SJSA1 (cell line): ENCODE measurements at places on chromosomes 16 and 17. TPM values are rescaled to one million over a fixed set of nuclear protein-coding genes. Genes with fewer than 3 reads are reported as not detected.
A peak's percentile ranks its signal among the peaks of the same experiment; 100 is the strongest.

Gene MLKL
- total RNA-seq: 4.2 and 6.8 TPM in 2 replicates

Gene KAT7
- 32.6 and 39.4 TPM in 2 replicates for total RNA-seq

Gene P2RX5
- total RNA-seq: not detected in 2 replicates

Gene NUDT21
- total RNA-seq: 97.8 and 132 TPM in 2 replicates

Gene OR1D5
- not detected in 2 replicates for total RNA-seq

Gene KRT39
- not detected in 2 replicates for total RNA-seq

Gene CCL8
- total RNA-seq: not detected in 2 replicates

Gene ABCC11
- 0.66 TPM in 1 of 2 replicates, not detected in the other for total RNA-seq

Gene CRISPLD2
- total RNA-seq: 6.4 and 10.9 TPM in 2 replicates

Gene IRX6
- not detected in 2 replicates for total RNA-seq

Gene LITAFD
- not detected in 2 replicates for total RNA-seq

Gene PTGES3L
- total RNA-seq: 1.2 and 2.1 TPM in 2 replicates

Gene STAT5B
- 22.1 and 36.0 TPM in 2 replicates for total RNA-seq

Gene G6PC1
- total RNA-seq: not detected in 2 replicates

Gene TMC8
- not detected in 2 replicates for total RNA-seq

Gene CIITA
- 0.08 TPM in 1 of 2 replicates, not detected in the other for total RNA-seq

GRCh38 chr16:66678337-66678736 lies 18.2 kb downstream of the CMTM4 start:
- DNase-seq: no peak

DNA sequence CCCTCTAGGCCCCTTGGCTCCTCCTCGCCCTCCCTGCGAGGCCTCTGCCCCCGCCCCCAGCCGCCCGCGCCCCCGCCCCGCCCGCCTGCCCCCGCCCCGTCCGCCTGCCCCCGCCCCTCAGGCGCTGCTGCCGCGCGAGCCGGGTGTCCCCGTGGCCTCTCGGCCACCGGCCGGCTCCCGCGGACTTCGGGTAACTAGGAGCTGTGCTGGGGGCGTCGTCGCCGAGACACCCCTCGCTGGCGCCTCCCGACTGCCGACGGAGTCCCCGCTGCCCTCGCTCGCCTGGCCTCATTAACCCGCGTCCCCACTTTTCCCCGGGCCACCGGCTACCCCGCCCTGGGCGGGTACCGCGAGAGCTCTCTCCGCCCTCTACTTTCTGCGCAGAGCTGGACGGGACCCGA lies at the start of gene TLCD1:
Gene TLCD1 (minus strand): TSS at position 8 of the 401 bp plus-strand sequence. CDS start 136 bp downstream, outside the sequence.
- DNase-seq: peak; percentile 73

DNA sequence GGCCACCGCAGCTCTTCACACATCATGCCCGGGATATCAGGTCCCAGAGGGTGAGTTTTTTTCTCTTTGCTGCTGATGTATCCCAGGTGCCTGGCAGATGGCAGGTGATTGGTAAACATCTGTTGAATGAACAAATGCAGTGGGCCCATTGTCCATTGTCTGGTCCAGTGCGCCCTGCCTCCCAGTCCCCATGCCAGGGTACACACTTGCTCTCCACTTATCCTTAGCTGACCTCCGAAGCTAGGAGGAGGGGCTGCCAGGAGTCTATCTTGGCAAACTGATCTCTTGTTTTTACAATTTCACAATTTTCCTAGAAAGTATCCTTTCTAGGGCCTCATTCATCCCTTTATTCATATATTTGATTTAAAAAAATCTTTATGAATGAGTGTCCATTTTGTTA lies 196.0 kb downstream of the RAB11FIP4 start:
- DNase-seq: no peak

GRCh38 chr17:69608808-69609472 lies 194.4 kb downstream of the MAP2K6 start:
- peak; percentile 74 for DNase-seq

GRCh38 chr17:16873174-16874035 lies 98.5 kb downstream of the TNFRSF13B start:
- peak; percentile 55 for DNase-seq

DNA sequence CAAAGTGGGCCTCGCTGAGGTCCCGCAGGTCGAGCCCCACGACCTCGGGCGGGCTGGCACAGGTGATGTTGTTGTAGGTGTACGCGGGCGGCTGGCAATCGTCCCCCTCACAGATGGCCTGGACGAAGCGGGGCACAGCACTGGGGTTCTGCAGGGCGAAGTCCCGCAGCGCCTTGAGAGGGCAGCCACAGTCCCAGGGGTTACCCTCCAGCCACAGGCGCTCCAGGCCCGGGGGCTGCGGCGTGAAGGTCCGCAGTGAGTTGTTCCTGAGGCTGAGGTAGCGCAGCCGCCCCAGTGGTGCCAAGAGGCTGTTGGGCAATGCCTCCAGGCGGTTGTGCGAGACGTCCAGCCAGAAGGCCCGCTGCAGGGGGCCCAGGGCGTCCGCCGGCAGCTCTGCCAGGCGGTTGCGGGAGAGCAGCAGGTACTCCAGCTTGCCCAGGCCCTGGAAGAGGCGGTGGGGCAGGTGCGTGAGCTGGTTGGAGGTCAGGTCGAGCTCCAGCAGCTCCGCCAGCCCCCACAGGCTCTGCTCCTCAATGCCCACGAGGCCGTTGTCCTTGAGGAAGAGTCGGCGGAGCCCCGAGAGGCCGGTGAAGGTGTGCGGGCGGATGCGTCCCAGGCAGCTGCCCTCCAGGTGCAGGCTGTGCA lies 2.8 kb downstream of the IGFALS start:
- no peak for DNase-seq

- no peak for DNase-seq
Measured at GRCh38 chr16:79687249-79688130, 87.0 kb upstream of the MAF start.

GRCh38 chr17:63476854-63477479 lies at the start of gene ACE:
Gene ACE (plus strand): TSS chr17:63477061. CDS start chr17:63477095, 34 bp downstream.
- DNase-seq: no peak

GRCh38 chr17:6523330-6523729 lies 33.0 kb downstream of the PITPNM3 start:
- DNase-seq: peak; percentile 69

DNA sequence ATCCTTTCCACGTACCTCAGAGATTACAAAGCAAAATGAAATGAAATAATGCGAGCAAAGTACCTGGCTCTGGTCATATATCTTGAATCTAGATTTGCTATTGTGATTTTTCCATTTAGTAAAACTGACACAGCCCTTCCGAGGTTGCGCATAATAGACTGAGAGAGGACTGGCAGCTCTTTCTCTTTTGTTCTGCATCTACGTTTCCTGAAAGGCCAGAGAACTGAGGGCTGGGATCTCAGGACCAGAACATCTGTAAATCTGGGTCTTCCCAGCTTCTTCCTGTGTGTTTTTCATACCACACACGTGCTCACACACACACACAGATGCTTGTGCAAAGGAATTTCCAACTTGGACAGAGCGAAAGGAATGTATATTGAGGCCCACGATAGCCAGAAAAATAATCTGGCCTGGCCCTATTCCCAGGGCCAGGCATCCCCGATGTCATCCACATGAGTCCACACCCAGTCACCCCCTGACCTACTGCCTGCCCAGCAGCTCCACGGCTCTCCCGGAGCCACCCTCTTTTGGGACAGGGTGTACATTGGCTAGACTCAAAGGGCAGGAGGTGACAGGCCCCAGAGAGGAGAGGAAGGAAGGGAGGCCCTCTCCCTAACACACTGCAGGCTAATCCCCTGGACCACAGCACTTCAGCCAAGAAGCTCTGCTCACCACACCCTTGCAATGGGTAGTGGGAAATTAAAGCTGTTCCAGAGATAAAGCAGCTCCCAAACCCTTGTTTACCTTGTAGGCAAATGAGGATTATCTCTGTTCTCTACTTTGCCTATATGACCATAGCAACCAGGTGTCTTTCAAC lies 41.8 kb downstream of the NOL11 start:
- DNase-seq: no peak

DNA sequence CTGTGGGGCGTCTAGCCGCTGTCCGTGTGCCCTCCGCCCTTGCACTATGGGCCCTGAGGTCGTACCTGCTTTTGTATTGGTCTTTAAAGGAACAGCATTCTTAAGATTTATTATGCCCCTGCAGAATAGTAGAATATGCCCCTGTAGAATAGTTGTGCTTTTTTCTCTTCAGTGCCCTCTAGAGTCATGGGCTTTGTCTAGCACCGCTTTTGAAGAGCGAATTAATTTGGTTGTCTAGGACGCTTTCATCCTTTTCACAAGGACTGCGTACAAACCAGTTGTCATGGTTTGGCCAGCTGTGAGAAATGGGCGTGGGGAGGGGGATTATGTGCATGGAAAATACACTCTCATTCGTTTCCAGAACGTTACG lies 621 bp downstream of the CEP95 start:
- DNase-seq: no peak

GRCh38 chr16:67796099-67796718 lies 10.2 kb downstream of the RANBP10 start:
- no peak for DNase-seq

DNA sequence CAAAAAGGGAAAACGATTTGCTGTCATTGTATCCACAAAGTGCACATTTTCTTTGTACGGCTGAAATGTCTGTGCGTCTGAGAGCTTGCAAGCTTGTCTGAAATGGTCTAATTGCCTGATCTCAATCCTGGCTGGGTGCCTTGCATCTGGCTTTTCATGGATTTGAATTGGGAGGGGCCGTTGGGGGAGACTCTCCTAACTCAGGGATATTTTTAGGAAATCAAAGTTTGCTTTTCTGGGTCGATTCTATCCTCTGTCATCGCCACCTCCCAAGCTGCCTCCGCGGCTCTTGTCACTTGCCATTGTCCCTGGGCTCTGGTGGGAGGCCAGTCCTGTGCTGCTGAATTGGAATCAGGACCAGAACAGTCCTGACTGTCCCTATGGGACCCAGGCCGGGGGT lies 33.3 kb upstream of the MGAT5B start:
- DNase-seq: no peak

DNA sequence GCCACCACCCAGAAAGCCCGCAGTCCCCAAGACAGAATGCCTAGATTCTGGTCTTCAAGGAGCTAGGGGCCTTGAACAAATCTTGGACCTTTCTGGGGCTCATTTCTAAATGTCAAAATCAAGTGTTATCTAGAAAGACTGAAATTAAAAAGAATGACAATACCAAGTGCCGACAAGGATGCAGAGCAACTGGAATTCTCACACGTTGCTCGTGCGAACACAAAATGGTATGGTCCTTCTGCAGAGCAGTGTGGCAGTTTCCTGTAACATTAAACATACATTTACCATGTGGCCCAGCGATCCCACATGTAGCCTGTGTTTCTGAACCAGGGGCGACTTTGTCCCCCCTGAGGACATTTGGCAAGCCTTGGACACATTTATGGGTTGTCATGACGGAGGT lies 137.9 kb downstream of the GAS7 start:
- DNase-seq: no peak

DNA sequence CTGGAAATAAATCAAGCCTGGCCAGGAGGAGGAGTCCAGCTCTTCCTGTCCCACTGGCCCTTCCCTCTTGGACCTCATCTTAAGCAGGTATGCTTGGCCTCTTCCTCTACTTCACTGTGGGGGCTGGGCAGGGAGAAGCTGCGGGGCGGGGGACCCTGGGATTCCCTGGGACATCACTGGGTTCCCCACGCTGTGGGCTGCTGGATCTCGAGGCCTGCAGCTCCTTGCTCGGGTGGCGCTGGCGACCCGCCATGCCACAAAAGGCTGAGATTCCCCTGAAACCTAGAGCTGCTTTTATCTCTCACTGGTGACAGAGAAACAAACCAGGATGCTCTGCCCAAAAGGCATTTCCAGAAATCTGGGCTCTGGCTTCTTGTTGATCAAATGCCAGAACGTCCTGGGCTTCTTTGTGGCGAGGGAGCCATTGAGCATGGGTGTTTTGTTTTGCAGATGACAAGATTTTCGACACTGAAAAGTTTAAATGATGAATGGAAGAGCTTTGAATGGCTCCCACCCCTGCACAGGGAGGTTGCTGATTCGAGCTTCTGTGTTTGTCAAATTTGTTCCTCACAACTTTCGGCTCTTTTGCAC lies 8.6 kb upstream of the PGS1 start:
- DNase-seq: no peak

DNA sequence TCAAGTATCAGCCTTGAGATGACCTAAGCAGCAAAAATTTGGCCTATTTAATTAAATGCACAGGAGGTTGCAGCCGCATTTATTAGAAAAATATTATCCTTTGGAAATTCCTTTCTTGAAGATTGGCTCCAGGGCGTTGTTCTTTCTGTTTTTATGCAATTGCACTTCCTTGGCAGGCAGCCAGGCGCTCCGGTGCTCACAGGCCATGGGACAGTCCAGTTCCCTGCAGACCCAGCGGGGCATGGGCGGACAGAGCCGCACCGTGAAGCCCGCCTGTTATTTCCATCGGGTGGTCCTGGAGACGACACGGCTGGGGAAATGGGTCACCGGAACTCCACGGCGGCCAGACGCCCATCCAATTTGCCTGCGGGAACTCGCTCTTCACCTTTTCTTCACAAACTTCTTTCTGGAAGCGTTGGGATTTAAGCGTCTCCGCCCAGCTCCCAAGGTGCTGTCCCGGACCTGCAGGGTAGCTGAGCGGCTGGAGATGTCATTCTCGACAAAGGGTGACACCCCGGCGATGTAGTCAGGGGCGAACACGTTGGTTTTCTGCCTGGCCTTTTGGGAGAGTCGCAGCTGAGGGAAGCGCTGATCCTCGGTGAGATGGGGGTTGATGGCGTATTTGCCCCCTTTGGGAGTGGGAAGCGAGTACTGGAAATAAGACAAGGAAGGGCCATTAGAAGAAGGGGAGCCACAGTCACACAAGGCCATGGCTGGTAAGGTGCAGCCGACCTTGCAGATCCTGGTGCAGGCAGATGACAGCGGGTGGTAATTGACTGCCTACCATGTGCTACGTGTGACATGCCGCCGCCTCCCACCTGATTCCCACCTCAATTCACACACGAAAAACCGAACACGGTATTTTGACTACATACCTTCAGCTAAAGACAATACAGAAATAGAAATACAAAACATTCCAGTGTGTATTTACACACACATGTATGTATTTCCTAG lies 12.5 kb downstream of the NOB1 start:
- no peak for DNase-seq

DNA sequence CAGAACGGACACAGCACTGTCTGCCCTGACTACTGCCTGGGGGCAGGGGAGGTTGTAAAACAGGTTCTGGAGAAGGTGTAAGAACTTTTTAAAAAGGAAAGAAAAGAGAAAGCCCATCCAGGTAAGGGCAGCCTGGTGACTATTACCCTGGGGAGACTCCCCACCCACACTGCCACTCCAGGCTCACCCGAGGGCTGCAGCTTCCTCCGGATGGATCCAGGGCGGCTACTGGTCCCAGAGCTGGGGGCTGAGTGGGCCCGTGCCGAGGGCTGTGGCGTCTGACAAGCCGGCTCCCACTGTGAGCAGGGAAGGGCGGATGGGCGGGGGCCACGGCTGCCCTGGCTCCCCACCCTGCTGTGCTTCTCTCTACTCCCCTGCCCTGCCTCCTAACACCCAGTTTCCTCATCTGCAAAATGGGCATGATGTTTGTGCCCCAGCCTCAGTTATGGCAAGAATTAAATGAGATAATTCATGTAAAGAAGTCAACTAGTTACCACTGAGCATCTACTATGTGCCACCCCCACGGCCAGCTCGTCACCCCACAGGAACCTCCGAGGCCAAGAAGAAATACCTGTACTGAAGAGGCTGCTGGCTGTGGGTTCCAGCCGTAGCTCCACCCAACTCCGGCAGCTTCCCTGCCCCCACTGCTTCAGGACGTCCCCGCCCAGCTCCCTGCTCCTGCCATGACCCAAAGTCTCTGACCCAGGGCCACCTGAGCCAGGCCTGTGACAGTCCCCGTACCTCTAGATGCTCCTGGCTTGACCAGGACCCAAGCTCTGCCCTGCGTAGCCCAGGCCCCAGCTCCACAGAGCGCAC lies 24.2 kb downstream of the KATNB1 start:
- DNase-seq: no peak
